Heart left ventricle (tissue), 16 donors: ENCODE measurements at places on chromosomes 11 and 22. TPM values are rescaled to one million over a fixed set of nuclear protein-coding genes. Genes with fewer than 3 reads are reported as not detected.
A peak's percentile ranks its signal among the peaks of the same experiment; 100 is the strongest.

- no peak for DNase-seq
Measured at GRCh38 chr11:76323804-76324203, 57.1 kb downstream of the THAP12 start.

DNA sequence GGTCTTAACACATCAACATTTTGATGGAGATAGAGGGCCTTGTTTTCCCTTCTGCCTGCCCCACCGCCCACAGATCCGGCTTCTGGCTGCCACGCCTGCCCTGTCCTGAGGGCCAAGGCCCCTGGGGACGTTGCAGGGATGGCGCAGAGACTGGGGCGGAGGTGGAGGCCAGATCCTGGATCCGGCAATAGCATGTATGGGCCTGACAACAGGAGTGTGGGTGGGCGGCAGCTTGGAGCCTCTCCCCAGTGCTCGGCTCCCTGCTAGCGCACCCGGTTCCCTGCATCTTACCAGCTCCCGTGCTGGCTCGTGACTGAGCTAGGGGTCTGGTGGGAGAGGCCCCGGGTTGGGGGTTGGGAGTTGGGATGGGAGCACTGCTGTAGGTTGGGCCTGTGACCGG lies 95.6 kb downstream of the ZBTB16 start:
- DNase-seq, result no peak

DNA sequence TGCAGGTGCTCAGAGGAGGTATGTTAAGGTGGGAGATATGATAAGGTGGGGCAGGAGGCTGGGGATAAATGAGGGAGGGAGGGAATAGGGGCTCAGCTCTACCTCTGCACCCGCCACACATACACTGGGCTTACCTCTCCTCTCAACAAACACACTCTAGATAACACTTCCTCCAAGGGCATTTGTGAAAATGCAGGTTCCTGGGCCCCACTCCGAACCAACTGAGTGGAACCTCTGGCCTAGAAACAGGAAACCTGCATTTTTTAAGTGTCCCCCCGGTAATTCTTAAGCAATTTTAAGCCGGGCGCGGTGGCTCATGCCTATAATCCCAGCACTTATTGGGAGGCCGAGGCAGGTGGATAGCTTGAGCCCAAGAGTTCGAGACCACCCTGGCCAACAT lies 46.5 kb upstream of the CD5 start:
- no peak for DNase-seq

DNA sequence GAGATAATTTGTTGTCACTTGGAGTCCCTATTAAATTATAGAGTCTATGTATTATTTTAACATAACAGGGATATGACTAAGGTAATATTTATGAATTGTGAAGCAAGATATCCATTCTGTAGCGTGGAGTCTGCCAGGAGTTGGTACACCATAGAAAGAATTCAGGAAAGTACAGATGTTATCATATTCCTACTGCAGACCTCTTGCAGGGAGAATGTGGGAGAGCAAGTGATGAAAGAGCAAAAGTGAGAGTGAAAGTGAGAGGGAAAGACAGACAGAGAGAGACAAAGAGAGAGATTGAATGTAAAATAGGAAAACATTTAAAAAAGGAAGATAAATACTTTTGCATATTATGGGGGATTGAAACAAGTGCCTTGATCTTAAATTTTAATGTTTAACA lies 468.8 kb downstream of the CNTN5 start:
- no peak for DNase-seq

- DNase-seq, result no peak
Measured at GRCh38 chr11:104784684-104785460, 113.4 kb downstream of the CASP12 start.

Gene NCR3LG1
- 0.70 TPM for total RNA-seq

DNA sequence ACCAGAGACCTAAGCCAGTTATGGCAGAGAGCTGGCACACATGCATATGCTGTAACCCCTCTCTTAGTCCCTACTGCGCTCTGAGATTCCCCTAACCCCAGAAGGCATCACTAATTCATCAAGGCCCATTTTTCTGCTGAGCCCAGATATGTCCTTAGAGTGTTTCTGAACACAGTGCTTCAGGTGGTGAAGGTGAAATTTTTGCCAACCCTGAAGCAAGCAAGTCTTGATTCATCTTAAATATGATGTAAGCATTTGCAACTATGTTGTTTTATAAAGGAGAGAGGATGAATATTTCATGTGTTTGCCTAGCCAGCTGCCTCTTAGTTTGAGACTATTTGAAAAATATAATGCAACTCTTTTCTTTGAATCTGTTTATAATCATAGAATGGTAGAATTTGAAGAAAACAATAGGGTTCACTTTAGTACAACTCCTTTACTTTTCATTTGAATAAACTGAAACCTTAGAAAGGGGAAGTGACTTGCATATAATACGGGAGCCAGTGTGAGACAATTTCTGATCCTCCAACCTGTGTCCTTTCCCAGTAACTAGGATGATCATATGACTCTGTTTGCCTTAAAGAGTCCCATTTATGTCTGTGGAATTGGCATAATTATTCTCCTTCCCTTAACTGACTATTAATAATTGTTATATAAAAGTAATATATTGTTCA lies 194.3 kb upstream of the MTNR1B start:
- DNase-seq, result no peak

Gene C11orf16
- not detected for total RNA-seq

DNA sequence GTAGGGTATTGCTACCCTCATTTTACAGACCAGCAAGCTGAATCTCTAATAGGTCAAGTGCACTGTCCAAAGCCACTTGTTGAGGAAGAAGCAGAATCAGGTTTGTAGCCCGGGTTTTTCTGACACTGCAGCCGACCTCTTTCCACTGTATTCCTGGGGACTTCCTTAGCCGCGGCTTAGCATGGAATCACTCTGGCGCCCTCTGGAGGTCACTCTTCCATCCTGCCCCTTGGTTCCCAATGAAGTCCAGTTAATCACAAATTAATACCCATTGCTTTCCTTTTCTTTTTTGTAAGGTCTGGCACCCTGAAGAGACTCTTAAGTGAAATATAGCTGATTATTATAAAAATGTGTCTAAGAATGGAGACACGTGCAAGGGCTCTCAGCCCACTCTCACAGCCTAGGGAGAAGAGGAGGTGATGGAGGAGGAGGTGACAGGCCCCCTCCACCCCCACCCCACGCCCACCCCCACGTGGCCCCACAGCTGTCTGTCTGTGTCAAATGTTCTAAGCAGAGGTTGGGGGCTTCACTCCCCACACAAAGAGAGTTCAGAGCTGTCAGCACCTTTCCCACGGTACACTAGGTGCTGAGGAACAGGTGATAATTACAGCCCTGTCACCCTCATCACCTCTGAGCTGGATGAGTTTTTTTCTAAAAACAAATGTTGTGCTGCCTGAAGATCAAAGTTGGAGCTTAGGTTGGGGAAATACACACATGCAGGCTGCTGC lies 57.7 kb upstream of the DRD2 start:
- DNase-seq, result peak; percentile 75

- DNase-seq, result no peak
Measured at GRCh38 chr11:12725863-12726682, 51.9 kb downstream of the TEAD1 start.

DNA sequence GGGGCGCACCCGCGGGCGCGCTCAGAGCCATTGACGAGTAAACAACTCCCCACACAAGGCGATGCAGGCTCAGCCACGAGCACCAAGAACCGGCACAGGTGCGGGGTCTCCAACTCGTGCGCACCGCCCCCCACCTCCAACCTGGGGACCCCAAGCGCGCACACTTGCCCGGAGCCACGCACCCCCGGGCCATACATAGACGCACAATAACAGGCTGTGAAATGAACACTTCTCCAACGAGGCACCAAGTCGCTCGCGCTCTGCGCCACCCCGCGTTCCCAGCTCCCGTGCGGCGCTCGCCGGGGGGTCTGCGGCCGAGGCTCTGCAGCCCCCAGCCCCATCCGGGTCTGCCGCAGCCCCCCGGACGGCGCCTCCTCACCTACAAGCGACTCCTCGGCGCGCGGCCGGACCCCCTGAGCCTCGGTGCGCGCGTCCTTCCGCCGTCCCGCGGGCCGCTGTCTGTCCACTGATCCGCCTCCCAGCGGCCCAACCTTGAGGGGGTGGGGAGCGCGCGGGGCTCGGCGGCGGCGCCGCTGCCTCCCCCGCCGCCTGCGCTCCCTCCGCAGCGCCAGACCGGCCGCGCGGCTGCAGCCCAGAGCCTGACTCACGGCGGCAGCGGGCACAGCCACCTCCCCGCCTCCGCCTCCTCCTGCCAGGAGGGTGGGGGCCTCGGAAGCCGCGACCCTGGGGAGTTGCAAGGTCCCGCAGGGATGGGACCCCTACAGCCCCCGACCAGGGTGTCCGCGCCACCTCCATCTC lies 1.6 kb downstream of the IFITM10 start:
- no peak for DNase-seq

Gene MIAT
- total RNA-seq, result 0.47 TPM

Gene CADM1
- total RNA-seq, result 25.4 TPM

DNA sequence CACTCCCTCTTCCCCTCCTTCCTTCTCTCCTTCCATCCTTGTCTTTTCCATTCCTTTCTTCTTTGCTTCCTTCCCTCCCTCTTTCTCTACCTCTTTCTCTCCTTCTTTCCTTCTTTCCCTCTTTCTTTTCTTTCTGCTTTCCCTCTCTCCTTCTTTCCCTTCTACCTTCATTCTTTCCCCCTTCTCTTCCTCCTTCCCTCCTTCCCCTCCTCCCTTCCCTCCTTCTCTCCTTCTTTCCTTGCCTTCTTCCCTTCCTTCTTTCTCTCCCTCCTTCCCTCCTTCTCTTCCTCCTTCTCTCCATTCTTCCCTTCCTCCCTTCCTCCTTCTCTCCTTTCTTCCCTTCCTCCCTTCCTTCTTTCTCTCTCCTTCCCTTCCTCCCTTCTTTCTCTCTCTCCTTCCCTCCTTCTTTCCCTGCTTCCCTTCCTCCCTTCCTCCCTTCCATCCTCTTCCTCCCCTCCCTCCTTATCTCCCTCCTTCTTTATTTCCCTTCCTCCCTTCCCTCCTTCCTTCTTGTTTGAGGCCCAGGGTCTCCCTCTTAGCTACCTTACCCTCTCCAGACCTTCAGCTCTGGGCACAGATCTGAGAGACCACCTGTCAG lies 77.0 kb downstream of the BUD13 start:
- no peak for DNase-seq

- DNase-seq, result no peak
Measured at GRCh38 chr11:35323076-35323868, 96.1 kb downstream of the SLC1A2 start.

Gene MMP1
- total RNA-seq, result 0.38 TPM

Gene BAIAP2L2
- not detected for total RNA-seq

DNA sequence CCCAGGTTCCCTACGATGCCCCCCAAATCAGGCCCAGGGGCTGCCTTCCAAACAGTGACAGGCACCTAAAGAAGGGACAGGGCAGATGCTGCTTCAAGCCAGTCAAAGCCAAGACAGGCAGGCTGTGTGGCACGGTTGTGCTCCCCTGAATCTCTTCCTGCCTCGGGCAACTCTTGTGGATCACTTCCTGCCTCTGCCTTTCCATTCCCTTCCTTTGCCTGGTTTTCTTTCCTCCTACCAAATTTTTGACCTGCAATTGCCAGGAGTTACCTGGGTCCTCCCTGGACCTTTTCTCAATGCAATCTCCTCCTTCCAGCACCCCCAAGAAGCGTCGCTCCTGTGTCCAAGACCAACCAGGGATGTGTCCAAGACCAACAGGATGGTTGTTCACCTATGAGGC lies 5.5 kb downstream of the C11orf16 start:
- DNase-seq, result no peak

DNA sequence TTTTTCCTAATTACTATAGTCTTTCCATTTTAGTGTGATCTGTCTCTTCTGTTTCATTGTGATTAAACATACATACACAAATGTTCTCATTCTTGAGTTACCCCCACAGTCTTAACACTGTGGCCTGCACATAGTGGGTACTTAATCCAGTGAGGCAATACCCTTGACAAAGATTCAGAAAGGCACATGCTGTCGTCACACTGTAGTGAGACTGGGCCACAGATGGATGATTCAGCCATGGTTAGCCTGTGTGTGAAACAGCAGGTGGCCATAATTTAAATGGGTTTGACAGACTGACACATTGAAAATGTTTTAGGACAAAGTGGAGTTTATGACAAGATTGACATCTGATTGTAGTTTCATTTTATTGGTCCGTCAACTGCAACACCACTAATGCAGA lies 313.1 kb downstream of the C11orf87 start:
- no peak for DNase-seq

DNA sequence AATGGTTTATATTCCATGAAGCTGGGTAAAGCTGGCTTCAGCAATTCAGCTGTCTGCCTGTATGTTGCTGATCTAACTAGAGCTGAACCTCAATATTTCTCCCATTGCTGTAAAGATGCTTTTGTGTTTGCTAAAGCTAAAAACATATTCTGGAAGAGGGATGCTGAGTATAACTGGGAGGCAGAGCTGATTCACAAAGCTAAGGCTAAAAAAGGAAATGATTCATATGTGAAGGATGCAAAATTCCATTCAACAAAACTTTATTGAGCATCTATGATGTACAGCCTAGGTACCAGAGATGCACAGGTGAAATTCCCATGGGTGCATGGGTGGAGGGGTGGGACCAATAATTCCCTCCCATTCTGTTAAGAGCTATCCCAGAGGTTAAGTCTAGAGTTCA lies 193.9 kb downstream of the KIF18A start:
- DNase-seq, result no peak

DNA sequence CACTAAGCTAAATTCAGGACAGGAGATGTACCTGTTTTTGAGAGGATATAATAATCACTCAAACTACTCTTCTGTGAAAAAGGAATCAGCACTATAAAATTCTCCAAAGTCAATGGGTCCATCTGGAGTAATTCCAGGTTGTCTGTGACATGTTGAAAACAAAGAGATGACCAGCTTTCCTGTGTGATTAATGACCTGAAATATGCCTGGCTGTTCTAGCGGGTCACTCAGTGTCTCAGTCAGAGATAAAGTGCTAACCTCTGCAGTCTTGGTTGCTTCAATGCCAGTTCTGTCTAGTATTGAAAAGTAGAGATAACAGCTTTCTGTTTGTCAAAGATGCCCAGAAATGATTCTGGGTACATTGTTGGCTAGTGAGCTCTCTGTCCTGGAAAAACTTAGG lies 722.6 kb upstream of the TENM4 start:
- DNase-seq, result no peak

GRCh38 chr11:44654596-44654995 lies 72.2 kb upstream of the TSPAN18 start:
- DNase-seq, result no peak

- no peak for DNase-seq
Measured at GRCh38 chr11:11514246-11514645, 107.6 kb downstream of the GALNT18 start.

DNA sequence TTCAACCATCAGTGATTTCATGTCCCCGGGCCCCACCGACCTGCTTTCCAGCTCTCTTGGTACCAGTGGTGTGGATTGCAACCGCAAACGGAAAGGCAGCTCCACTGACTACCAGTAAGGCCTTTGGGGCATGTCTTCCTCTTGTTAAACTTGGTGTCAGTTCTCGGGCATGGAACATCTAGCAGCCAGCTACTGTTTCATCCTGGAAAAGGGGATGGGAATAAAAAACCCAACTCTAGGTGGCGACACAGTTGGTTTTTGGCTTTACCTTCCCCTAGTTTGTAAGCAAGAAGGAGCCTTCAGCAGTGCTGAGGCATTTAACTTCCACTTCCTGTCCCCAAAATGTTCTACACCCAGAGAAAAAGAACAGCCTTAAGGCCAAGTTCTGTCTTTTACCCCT lies 76.7 kb downstream of the BMAL1 start:
- no peak for DNase-seq

- DNase-seq, result no peak
Measured at GRCh38 chr11:73034331-73034730, 107.8 kb downstream of the FCHSD2 start.

Gene KDM4D
- total RNA-seq, result 0.65 TPM

Gene ELFN2
- not detected for total RNA-seq
